ENCODE measurements at places on chromosomes 3 and 15.

DNA sequence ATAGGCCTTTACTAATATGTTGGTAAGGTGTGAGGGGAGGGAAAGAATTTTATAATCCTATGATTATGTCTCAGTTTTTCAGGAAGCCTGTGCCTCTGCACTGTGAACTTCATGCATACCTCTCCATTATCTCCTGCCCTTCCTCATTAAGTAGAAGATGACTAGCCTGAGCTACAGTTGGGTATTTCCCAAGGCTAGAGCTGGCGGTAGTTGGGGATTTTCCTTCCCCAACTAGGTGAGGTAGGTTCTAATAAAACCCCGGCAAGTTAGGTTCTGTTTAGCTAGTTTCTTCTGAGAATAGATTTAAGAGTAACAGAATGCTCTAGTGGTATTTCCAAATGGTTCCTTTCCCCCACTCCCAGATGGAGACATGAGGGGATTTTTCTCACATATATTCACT, 414.5 kb downstream of the GRM7 start:
- no peak overlapping the region for H3K27ac ChIP-seq
- no peaks in the 10 kb centered on the region for H3K4me1 ChIP-seq
- H3K36me3 ChIP-seq = no peaks in the 10 kb centered on the region
- DNase-seq = no peak

GRCh38 chr3:36926292-36926897, 18.5 kb downstream of the TRANK1 start:
- H3K36me3 ChIP-seq = peaks cover 3% of the 10 kb centered on the region
- no peaks in the 10 kb centered on the region for H3K27me3 ChIP-seq
- H3K27ac ChIP-seq = no peak overlapping the region
- peaks cover 9% of the 10 kb centered on the region for H3K4me1 ChIP-seq
- no peak overlapping the region for H3K4me3 ChIP-seq
- no peak for DNase-seq

DNA sequence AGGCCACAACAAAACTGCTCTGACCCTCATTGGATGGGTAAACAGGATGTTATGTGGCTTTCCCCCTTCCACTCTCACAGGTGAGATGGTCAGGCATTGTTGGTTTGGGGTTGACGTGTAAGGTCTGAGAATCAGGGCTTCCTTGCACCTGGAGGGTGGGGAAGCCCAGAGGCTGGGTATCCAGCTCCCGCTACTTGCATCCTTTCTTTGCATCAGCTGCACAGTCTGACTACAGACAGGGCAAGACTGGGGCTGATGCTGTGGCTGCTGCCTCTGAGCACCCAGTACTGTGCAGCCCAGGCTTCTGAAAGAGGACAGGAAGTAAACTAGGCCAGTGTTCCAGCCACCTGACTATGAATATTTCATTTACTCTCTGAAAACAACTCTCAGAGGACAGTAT, 58.0 kb upstream of the ATP2B2 start:
- DNase-seq = no peak
- peaks cover 15% of the 10 kb centered on the region for H3K27me3 ChIP-seq
- no peaks in the 10 kb centered on the region for H3K36me3 ChIP-seq
- H3K27ac ChIP-seq = no peak overlapping the region
- H3K4me1 ChIP-seq = no peaks in the 10 kb centered on the region

DNA sequence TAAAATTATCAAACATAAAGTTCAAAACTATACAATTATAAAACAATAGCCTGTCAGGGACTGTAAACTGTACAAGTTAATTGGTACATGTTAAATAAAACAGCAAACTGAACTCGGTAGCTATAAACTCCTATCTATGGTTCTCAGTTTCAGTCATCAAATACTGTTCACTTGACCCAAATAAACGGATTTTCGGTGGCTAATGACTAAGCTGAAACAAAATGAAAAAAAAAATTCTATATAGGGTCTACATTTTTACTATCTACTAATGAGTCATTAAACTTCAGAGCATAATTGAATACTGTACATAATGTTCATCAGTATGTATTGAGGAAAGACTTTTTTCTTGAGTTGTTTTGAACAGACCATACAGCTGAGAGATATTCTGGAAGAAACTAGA, 6.6 kb downstream of the PROK2 start:
- H3K4me1 ChIP-seq = no peaks in the 10 kb centered on the region
- H3K36me3 ChIP-seq = no peaks in the 10 kb centered on the region
- no peak overlapping the region for H3K27ac ChIP-seq
- no peak for DNase-seq
- H3K4me3 ChIP-seq = no peak overlapping the region

GRCh38 chr15:65068403-65068788, 605 bp upstream of the RASL12 start:
- H3K4me1 ChIP-seq = peaks cover 9% of the 10 kb centered on the region
- H3K27me3 ChIP-seq = peaks cover 26% of the 10 kb centered on the region
- no peak overlapping the region for H3K27ac ChIP-seq
- no peaks in the 10 kb centered on the region for H3K36me3 ChIP-seq
- no peak overlapping the region for H3K4me3 ChIP-seq

GRCh38 chr15:84947947-84948830, 33.5 kb upstream of the PDE8A start:
- no peak overlapping the region for H3K4me3 ChIP-seq
- H3K4me1 ChIP-seq = no peaks in the 10 kb centered on the region
- H3K27me3 ChIP-seq = no peaks in the 10 kb centered on the region
- no peak for DNase-seq
- H3K36me3 ChIP-seq = no peaks in the 10 kb centered on the region

DNA sequence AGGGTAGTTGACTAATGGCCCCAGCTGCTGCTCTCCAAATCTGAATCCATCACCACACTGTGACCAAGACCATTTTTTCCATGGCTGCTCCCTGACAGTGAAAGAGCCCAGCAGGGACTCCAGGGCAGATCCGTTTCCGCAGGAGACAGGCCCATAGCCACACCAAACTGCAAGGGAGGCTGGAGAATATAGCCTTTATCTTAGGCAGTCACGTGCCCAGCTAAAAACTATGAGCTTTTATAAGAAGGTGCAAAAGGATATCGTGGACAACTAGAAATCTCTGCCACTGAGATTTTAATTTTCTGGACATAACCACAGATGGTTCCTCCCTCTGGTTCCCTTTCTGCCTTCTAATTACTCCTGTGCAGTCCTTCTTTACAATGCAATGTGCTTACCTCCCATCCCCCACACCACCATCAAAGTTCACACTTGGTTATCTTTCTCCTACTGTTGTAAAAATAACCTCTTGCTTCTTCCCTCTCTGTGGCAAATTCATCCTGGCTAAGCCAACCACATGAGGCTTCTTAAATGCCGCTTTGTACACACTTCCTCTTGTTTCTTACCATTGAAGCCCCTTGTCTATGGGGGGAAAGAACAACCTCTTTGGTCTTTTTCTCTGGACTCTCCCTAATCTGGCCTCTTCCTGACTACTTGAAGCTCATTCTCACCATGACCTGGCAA, 233.7 kb downstream of the SHQ1 start:
- H3K27ac ChIP-seq = no peak overlapping the region
- H3K36me3 ChIP-seq = no peaks in the 10 kb centered on the region

DNA sequence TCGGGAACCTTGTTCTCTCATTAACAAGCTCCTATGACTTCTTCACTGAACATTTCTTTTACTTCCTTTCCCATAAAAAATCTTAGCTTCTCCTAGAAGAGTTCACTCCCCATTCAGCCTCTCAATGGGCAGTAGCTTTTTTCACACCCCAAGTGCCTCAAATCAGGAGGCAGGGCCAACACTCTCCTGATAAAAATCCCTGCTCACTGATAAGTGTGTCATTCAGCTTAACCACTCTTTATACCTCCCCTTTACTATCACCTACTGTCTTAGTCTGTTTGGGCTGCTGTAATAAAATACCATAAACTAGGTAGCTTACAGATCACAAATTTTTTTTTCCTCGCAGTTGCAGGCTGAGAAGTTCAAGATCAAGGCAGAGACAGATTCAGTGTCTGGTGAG, 400.4 kb downstream of the WDR72 start:
- no peaks in the 10 kb centered on the region for H3K36me3 ChIP-seq
- H3K4me3 ChIP-seq = no peak overlapping the region
- no peak overlapping the region for H3K27ac ChIP-seq
- no peak for DNase-seq

- peaks cover 36% of the 10 kb centered on the region for H3K36me3 ChIP-seq
- DNase-seq = no peak
- H3K4me3 ChIP-seq = peak overlapping the region; percentile 92
- no peaks in the 10 kb centered on the region for H3K27me3 ChIP-seq
- H3K4me1 ChIP-seq = peaks cover 72% of the 10 kb centered on the region
- H3K27ac ChIP-seq = peak overlapping the region; percentile 83
These were observed 1.2 kb downstream of the TWF2 start for GRCh38 chr3:52237657-52238172.

DNA sequence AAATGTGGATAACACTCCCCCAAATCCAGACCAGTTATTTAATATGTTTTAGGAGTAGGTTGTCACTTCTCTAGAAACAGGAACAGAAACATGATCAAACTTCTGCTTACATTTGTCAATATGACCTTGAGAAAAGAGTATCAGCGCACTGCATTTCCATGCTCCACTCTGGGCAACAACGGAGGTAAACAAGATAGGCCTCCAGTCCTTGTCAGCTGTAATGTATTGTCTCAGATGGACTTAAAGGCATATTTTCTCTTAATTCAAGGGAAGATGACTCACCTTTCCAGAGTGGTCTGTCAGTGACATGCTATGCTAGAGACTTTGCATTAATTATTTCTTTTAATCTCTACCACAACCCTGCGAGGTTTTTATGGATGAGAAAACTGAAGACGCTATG, 51.6 kb upstream of the TCF12 start:
- H3K4me3 ChIP-seq = no peak overlapping the region
- H3K27ac ChIP-seq = no peak overlapping the region
- H3K27me3 ChIP-seq = no peaks in the 10 kb centered on the region
- no peaks in the 10 kb centered on the region for H3K4me1 ChIP-seq

DNA sequence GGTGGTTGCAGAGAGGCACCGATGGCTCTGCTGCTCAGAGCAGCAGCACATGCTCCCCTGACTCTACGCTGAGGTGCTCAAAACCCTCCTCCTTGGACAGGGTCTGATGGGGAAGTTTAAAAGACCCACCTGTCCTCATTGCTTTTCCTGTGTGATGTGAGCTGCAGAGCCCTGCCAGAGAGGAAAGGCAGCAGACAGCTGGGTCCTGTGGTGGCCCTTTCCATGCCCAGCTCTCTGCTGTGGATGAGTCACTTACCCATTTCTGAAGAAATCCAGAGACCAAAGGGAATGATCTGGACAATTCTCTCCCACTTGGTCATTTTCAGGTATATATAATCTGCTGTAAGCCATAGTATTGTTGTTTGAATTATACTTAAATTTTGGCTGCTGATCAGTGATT, 121.7 kb downstream of the CHDH start:
- no peaks in the 10 kb centered on the region for H3K36me3 ChIP-seq
- no peak overlapping the region for H3K4me3 ChIP-seq
- no peak for DNase-seq
- no peaks in the 10 kb centered on the region for H3K4me1 ChIP-seq
- no peak overlapping the region for H3K27ac ChIP-seq

DNA sequence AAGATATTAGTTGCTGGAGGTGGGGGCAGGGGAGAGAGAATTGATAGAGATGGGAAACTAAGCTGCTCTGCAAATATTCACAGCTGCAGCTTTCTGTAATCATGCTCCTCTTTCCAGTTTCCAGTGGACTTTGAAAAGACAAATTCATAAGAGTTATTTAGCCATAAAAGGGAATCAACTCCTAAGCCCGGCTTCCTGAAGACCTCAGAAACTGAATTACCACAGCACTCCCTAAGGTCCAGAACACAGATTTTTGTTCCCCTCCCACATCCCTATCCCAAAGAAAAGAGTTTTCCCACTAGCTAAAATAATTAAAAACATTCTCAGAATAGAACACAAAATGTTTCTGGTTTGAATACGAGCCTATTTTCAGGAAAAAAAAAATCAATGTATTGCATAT, 871.8 kb upstream of the NR2F2 start:
- H3K27me3 ChIP-seq = no peaks in the 10 kb centered on the region
- no peak for DNase-seq

GRCh38 chr3:130340766-130341165, 4.7 kb upstream of the COL6A5 start:
- H3K4me3 ChIP-seq = no peak overlapping the region
- peaks cover 13% of the 10 kb centered on the region for H3K27me3 ChIP-seq
- DNase-seq = no peak

GRCh38 chr3:100480081-100480480, 12.3 kb upstream of the TMEM45A start:
- no peaks in the 10 kb centered on the region for H3K4me1 ChIP-seq
- DNase-seq = no peak
- H3K4me3 ChIP-seq = no peak overlapping the region
- no peak overlapping the region for H3K27ac ChIP-seq
- H3K27me3 ChIP-seq = peaks cover 3% of the 10 kb centered on the region
- H3K36me3 ChIP-seq = no peaks in the 10 kb centered on the region

- no peak overlapping the region for H3K4me3 ChIP-seq
- no peaks in the 10 kb centered on the region for H3K4me1 ChIP-seq
- H3K36me3 ChIP-seq = no peaks in the 10 kb centered on the region
- no peak for DNase-seq
- peaks cover 32% of the 10 kb centered on the region for H3K27me3 ChIP-seq
These were observed 246.7 kb downstream of the RORA start for GRCh38 chr15:60982249-60982910.

DNA sequence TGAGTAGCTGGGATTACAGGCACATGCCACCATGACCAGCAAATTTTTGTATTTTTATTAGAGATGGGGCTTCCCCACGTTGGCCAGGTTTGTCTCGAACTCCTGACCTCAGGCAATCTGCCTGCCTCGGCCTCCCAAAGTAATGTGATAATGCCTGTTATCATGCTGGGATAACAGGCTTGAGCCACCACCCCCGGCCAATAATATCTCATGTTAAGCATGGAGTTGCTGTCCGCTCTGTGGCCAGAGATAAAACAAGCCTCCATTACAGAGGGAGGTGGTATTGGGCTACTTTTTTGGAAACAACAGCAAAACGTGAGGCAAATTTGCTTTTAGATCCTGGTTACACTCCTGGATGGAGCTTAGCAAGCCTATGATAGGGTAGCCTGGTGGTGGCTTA, 32.9 kb upstream of the ALG1L2 start:
- no peaks in the 10 kb centered on the region for H3K27me3 ChIP-seq
- H3K36me3 ChIP-seq = no peaks in the 10 kb centered on the region
- H3K27ac ChIP-seq = no peak overlapping the region
- DNase-seq = no peak
- H3K4me3 ChIP-seq = no peak overlapping the region

GRCh38 chr15:99409560-99409959, 156.2 kb upstream of the MEF2A start:
- H3K27ac ChIP-seq = no peak overlapping the region
- H3K4me1 ChIP-seq = peaks cover 19% of the 10 kb centered on the region
- H3K27me3 ChIP-seq = no peaks in the 10 kb centered on the region
- H3K4me3 ChIP-seq = no peak overlapping the region

- H3K27me3 ChIP-seq = peaks cover 7% of the 10 kb centered on the region
- H3K4me1 ChIP-seq = no peaks in the 10 kb centered on the region
- H3K27ac ChIP-seq = no peak overlapping the region
These were observed 139.8 kb downstream of the RAB11A start for GRCh38 chr15:66008940-66009562.

- H3K27me3 ChIP-seq = no peaks in the 10 kb centered on the region
- peaks cover 37% of the 10 kb centered on the region for H3K36me3 ChIP-seq
- H3K4me1 ChIP-seq = peaks cover 54% of the 10 kb centered on the region
- peak; percentile 92 for DNase-seq
- peak overlapping the region; percentile 2 for H3K4me3 ChIP-seq
These were observed 41.2 kb downstream of the RLBP1 start for GRCh38 chr15:89179966-89180875.
